ENCODE measurements at places on chromosomes 4 and X.

DNA sequence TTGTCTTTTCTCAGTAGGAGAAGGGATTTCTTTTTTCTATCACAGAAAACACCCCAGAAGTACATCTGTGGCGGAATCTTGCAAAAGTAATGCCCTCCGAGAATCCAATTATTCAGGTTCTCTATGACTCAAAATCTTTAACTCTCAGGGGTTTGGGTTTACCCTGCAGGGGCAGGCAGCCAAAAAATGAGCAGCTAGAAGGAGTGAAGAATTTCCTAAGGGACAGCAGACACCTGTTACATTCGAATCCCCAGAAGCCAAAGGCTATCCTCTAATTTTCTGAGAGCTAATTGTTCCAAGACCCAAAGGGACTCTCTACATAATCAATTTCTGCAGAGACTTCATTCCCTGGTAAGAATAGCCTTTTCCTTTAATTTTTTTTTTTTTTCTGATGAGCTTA, 27.5 kb upstream of the CBR4 start:
- DNase-seq, result no peak

DNA sequence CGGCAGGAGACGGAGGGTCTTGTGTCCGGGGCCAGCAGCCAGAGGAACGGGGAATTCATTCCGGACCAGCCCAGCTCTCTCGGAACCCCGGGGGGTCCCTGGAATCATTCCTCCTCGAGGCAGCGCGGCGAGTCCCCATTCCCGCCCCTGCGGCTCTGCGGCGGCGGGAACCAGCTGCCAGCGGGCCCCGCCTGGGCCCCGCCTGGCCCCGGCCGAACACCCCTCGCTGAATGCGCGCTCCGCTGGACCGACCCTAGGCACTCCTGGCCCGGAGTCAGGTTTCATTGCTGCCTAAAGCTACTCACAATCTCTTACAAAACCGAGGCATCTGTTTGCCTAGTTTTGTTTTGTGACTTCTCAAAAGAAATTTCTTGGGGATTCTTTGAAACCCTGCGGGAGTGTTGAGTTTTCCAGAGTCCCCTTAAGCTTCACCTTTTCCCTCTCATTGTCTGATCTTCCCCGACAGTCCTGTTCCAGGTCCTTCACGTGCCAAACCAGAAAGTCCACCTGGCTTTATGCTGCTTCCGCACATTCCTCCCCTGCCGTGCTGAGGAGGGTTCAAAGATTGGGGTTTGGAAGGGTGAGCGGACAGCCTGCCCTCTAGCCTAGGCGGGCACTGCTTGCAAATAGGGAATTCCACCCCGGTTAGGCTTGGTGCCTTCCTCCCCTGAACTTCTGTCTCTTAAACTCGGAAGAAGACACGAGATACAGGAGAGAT, 789 bp downstream of the ARHGAP10 start:
- DNase-seq, result no peak

DNA sequence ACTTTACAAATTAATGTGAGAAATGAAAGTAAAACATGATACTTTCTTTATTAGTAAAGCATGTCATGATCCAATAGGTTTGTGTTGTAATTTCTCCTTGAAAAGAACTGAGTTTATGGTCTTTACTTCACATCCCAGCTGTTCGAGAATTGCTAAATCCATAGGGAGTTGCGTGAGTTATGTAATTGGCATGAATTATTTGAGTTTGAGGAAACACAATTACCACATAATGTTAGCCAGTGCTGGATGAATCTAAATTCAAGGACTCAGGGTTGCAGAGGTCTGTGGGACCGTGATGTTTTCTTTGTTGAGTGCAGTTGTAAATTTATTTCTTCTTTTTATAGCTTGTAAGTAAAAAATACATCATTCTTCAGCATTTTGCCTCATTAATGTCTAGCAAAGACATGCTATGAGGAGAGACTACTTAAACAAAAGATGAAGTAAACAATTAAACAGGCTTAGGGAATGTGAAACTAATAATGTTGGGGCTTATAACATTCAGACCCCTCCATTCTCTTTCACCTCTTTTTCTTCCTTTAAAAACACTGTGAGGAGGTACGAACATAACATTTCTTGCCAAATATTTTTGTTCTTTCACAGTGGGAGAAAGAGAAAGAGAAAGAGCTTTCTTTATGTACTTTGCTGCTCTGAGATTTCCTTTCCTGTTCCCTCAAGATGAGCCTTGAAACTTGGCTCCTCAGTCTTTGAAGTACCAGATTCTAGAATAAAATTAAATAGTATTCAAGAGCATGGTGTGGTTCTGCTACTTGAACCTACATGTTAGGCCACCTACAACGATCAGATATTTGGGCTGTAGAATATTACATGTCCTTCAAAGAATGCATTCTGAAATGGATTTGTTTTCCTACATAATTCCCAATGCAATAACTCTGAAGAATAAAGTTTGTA, 159.6 kb upstream of the ANK2 start:
- no peak for DNase-seq

GRCh38 chrX:16711893-16712547, 449 bp downstream of the CTPS2 start:
- DNase-seq, result no peak

DNA sequence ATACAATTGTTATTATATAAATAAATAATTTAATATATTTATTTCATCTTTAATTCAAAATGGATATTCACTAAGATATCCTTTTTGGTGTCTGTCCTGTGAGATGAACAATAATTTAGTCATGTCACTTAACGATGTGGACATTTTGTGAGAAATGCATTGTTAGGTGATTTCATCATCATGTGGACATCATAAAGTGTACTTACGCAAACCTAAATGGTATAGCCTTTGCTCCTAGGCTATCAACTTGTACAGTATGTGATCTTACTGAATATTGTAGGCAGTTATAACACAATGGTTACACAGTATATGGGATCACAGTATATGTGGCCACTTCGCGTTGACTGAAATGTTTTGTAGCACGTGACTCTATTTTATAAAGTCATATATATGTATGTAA, 20.2 kb upstream of the CHRNA9 start:
- DNase-seq, result no peak

GRCh38 chr4:112910109-112910736, 139.2 kb upstream of the ANK2 start:
- no peak for DNase-seq

DNA sequence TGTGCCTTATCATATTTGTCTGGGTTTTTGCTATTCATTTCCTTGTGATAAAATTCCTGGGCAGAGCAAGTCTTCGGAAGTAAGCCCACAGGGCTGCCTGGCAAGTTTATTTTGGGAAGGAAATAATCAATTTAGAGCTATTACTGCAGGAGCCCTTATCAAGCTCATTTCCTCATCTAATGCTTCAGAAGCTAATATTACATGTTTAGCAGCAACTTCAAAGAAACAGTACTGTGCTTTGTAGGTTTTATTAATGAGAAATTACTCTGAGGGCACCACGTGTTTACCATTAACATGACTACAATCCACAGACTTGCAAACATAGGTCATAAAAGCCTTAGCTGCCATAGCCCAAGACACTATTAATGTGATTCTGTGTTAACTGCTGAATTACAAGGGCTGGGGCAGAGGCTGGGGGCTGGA, 540.0 kb downstream of the SPRY1 start:
- DNase-seq, result no peak

DNA sequence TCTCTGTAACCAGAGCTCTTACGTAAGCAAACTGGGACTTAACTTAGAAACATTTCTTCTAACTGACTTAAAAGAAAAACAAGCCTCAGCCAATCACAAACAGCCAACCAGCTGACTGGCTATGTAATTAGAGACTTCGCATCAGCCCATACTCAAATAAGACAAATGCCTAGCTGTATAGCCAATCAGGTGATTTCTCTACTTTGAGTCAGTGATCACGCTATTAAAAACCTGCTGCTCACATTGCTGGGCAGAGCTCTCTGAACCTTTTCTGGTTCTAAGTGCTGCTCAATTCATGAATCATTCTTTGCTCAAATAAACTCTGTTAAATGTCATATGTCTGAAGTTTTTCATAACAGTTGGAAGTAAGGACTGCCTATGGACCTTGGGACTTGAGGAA, 9.9 kb upstream of the SMIM10L2A start:
- DNase-seq, result no peak

GRCh38 chr4:182221987-182222386, 21.2 kb upstream of the TENM3 start:
- DNase-seq, result no peak

- DNase-seq, result no peak
These were observed 71.8 kb upstream of the PGRMC2 start for GRCh38 chr4:128359422-128359821.

All from stimulated activated CD4-positive, alpha-beta T cell treated with anti-CD3 and anti-CD28 coated beads, Interleukin-1b, Interleukin-23, amount 100 ng/mL, for 1 hour (primary cell).